HCT116 (cell line): ENCODE measurements at places on chromosomes 1 and 21. TPM values are rescaled to one million over a fixed set of nuclear protein-coding genes. Genes with fewer than 3 reads are reported as not detected.

KRTAP13-3 gene
- total RNA-seq, result not detected

- H3K4me3 ChIP-seq, result no peak overlapping the region
- H3K27ac ChIP-seq, result no peak overlapping the region
- no peaks in the 10 kb centered on the region for H3K36me3 ChIP-seq
- H3K4me1 ChIP-seq, result 0 out of 2 replicates have a peak, but pooled peaks cover 2% of the 10 kb centered on the region
- H3K27me3 ChIP-seq, result no peaks in the 10 kb centered on the region
- DNase-seq, result no peak
Measured at GRCh38 chr21:32806810-32807386, 35.3 kb upstream of the PAXBP1 start.

LIPI gene
- total RNA-seq, result not detected

BRINP3 gene
- total RNA-seq, result not detected

GRCh38 chr1:31768939-31769704, 5.0 kb upstream of the ADGRB2 start:
- no peak overlapping the region for H3K4me3 ChIP-seq
- DNase-seq, result no peak
- no peaks in the 10 kb centered on the region for H3K36me3 ChIP-seq
